Tongue (tissue), 3 donors: ENCODE measurements at places on chromosomes 16 and 17. TPM values are rescaled to one million over a fixed set of nuclear protein-coding genes. Genes with fewer than 3 reads are reported as not detected.

ZFP3 gene
- total RNA-seq = 9.5 TPM

- DNase-seq = peak; percentile 88
Measured at GRCh38 chr16:10521681-10522274, 58.6 kb downstream of the EMP2 start.

DNA sequence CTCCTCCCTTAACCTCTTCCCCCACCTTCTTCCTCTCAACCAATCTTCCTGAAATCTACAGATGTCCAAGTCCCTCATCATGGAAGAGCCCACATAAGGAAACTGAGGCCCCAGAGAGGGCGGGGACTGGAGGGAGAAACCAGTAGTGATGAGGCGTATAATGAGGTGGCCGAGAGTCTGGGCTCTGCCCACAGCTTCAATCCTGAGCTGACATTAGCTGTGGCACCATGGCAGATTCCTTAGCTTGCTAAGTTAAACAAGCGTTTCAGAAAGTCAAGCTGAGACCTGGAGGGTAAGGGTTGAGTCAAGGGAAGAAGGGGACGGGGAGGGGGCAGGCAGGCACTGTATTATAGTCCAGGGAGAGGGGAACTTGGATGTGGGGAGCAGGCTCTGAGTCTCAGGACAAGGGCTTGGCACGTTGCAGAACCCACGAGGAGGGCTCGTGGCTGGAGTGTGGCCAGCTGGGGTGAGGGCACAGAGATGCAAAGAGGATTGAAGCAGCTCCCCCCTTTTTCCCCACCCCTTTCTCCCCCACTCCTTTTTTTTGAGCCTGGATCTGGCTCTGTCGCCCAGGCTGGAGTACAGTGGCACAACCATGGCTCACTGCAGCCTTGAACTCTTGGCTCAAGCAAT, 13.3 kb downstream of the ARHGAP23 start:
- DNase-seq = no peak

- no peak for DNase-seq
Measured at GRCh38 chr17:21291357-21291756, 6.8 kb downstream of the MAP2K3 start.

- DNase-seq = no peak
Measured at GRCh38 chr17:63542942-63543821, 7.1 kb upstream of the DCAF7 start.

MKS1 gene
- total RNA-seq = 11.5 TPM

GRCh38 chr17:542943-543342, 171.7 kb downstream of the VPS53 start:
- no peak for DNase-seq

GRCh38 chr17:17872547-17873345, 36.0 kb upstream of the SREBF1 start:
- DNase-seq = no peak

DNA sequence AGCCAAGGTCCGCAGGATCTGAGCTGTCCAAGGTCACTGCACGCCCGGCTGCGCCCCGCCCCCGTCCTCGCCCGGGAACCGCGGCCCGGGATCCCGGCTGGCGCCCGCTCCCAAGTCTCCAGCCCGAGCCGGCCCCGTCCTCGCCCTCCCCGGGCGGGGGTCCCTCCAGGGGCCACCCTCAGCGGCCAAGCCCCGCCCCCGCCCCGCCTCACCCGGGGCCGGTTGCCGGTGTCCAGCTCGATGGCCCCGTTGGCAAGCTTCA, 216 bp downstream of the VPS9D1 start:
- no peak for DNase-seq

DNA sequence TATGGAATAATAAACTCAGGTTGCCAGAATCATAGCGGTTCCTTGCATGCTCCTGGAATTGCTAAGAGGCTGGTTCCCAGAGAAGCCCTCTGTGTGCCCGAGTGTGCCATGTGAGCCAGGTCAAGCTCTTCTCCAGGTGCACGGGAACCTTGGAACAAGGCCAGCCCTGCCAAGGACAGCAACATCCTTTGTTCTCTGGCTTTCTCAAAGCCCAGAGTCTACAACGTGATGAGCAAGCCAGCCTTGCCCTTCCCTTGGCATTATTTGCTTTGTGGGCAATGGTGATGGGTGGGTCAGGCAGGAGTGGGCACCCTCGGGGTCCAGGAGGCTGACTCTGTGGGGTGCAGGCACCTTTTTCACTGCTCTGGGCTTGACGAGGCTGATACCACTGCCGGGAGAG, 14.2 kb upstream of the SEC14L1 start:
- DNase-seq = no peak

GRCh38 chr17:15342460-15342859, 1.1 kb upstream of the TEKT3 start:
- DNase-seq = no peak

SMPD3 gene
- 2.5 TPM for total RNA-seq

DNA sequence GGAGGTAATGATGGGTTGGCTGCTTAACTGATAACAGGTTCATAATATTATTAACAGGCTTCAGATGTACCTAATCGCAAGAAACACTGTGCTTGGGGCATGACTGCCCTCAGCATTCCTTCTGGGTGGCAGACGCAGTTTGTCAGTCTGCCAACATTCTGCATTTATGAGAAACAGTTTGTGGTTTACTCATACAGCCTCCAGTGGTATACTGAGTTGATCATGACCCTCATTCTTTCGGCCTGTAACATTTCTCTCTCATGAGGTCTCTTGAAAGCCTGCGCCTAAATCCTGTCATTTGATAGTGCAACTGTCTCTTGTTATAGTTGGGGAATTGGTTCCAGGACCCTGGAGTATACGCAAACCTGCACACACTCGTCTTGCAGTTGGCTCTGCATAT, 4.9 kb upstream of the RUSF1 start:
- DNase-seq = no peak

DNA sequence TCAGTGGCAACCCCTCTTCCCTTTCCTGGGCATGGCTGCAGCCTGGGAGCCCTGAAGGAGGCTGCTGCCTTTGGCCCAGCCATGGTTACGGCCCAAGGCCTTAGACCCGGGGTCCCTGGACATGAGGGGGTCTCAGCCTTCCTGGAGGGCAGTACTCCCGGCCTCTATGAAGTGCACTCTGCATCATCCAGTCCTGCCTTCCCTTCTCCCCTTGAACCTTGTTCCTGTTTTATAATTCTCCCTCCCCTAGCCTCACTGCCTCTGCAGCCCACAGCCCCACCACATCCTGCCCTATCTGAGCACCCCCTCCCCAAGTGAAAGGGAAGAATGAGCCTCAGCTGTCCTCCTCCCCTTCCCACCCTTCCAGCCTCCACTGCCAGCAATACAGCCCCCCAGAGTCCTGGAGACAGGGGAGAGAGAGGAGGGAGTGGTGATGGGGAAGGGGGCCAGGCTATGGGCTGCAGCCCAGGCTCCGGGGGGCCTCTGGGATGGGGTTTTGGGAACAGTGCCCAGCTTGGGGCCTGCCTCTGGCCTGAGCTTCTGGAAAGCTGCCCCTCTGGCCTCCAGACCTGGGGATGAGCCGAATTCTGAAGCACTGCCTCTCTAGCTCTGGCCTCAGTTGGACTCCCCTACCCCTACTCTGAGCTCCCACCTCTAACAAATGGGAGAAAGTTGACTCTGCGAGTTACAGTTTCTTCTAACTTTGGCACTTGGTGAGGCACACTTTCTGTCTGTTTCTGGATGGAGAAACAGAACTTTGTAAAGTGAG, 7.6 kb downstream of the CCR7 start:
- peak; percentile 67 for DNase-seq

DNA sequence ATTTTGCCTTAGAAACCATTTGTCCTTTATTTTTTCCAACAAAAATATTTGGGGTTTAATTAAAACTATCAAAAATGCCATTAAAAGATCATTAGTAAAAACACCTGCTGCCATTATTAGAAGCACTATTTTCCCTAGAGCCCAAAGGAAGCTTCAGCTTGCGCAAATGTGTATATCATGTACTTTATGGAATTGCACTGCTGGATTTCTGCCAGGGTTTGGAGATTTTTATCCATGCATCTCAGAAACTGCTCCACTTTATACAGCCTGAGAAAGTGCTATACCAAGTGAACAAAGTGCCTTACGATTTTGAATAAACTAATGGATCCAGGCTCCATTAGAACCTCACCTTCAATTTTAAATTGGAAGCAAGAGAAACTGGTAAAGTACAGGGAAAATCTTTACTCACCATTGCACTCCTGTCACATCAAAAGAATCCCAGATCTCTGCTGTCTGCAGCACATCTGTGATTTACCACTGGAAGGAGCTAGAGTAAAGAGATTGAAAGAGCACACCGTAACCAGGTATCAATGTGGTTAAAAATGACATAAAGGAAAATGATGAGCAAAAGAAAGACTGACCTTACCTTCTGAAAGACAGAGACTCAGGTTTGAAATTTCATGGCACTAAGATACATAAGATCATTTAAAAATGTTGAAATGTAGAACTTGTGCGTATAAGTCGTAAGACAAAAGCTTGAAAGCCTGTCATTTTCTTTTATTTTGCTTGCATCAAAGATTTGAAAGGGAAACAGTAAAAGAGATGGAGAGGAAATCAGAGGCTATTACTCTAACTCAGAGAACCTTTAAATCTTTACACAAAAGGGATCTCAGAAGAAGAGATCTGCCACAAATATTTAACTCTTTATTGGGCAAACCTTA, 678.1 kb upstream of the GOT2 start:
- peak; percentile 35 for DNase-seq

DNA sequence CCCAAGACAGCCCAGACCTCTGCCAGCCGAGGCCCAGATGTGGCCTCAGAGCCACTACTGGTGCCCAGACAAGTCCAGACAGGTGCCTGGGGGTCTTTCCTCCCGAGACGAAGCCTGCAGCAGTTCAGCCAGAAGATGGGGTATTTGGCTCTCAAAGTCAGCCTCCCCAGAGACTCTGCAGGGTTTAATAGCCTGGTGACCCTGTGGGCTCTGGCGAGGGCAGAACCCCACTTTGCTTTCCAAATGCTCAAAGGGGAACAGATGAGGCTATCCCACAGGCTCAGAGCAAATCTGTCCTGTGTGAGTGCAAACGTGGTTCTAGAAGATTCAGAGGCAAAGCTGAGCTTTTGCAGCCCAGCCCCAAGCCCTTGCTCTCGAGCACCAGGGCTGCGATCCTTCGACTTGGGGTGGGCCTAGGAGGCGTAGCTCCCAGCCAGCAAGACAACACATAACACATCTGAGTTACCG, 236.0 kb downstream of the MRTFB start:
- no peak for DNase-seq

- DNase-seq = no peak
Measured at GRCh38 chr16:12504312-12504711, 299.4 kb downstream of the CPPED1 start.

DNA sequence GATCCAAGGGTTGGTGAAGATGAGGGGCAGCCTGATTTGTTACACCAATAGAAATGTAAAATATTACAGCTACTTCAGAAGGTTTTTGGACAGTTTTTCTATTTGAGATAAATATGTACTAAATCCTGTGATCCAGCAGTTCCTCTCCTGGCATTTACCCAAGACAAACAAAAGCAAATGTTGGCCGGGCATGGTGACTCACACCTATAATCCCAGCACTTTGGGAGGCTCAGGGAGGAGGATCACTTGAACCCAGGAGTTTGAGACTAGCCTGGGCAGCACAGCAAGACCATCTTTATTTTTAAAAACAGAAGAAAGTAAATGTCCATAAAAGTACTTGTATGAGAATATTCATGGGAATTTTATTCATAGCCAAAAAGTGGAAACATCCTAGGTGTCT, 64.8 kb upstream of the MRC2 start:
- no peak for DNase-seq

GRCh38 chr16:78307824-78308528, 208.5 kb downstream of the WWOX start:
- DNase-seq = no peak

DNA sequence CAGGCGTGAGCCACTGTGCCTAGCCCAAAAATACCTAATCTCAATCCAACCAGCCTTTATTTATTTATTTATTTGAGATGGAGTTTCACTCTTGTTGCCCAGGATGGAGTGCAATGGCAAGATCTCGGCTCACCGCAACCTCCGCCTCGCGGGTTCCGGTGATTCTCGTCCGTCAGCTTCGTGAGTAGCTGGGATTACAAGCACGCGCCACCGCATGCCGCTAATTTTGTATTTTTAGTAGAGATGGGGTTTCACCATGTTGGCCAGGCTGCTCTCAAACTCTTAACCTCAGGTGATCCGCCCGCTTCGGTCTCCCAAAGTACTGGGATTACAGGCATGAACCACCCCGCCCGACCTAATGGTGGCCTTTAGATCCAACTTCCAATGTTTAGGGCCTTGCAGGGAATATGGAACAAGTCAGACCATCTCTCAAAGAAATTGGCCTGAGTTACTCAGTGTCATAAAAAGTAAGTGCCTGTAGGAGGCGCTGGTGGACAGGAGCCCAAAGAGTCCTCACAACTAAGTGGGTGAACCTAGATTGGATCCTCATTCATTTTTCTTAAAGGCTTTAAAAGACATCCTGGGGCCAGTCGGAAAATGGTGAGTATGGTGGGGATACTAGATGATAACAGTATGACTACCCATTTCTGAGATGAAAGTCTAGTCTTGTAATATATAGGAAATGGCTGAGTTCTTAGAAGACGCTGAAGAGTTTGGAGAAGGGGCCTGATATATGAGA, 4.6 kb downstream of the ZSCAN10 start:
- DNase-seq = no peak
